Right kidney (tissue), 9 donors: ENCODE measurements at places on chromosomes 6 and 20.

GRCh38 chr20:57671072-57671391 is 38.8 kb downstream of the PMEPA1 start:
- DNase-seq, result no peak

DNA sequence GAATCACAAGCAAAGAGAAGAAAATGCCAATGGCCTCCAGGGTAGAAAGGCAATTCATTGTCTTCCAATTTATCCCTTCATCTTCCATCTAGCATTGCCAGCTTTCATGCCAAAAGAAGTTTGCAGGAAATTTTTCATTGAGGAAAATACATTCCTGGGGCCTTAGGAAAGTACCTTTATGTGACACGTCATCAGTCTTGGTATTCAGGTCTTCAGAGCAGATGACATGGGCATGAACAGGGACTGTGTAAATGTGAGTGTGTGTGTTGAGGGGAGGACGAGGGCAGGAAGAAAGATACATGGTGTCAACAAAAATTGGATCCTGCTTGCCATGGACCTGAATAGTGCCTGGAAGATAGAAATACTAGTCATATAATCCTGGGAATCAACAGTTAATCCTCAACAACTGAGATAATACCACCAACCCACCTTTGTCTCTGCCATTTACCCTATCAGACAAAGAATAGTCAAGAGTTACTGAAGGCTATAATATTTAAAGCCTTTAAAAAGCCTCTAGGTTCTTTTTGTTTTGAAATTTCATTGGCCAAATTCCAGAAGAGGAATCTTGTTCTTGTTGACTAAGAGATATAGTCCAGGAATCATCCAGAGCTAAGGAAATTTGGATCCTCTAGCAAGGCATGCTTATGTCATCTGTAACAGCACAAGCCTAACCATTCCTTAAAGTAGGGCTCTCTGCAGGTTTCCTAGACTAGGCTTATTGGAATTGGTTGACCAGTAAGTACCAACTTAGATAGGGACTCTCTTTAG is 405.8 kb upstream of the SASH1 start:
- no peak for DNase-seq

GRCh38 chr20:44477151-44477550 is 1.5 kb downstream of the TTPAL start:
- DNase-seq, result no peak

- no peak for DNase-seq
Observed at GRCh38 chr6:105212587-105212986, 32.8 kb upstream of the POPDC3 start.

DNA sequence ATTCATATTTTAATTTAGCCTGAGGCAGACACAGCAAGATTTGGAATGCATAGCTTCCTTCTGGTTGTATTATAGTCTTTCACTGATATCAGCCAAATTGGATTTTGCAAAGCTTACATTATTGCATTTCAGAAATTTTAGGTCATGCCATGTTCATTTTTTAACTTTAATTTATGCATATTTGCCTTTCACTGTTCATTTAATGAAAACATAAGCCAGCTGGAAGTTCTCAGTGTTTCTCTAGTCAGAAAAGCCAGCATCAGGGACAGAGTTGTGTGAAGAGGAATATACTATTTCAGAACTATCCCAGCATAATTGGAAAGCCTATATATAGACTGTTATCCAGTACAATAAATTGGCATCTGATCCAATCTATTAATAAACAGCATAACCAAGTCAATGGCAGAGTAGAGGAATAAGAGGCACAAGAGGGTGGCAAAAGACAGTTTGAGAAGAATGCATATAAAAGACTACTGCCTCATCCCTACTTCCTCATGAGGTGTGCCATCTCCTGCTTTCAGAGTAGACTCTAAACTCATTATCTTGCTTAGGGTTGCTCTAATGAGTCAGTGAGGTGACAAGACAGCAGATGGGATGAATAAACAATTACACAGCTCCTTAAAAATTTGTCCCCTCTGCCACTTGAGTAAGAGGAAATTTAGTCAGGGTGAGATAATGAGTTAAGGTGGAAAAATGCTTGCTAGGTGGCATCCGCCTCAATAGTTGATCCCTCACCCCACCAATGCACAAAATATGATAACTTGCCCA is 159.8 kb upstream of the HCRTR2 start:
- DNase-seq, result no peak
